ENCODE measurements at places on chromosomes 5 and 9.

DNA sequence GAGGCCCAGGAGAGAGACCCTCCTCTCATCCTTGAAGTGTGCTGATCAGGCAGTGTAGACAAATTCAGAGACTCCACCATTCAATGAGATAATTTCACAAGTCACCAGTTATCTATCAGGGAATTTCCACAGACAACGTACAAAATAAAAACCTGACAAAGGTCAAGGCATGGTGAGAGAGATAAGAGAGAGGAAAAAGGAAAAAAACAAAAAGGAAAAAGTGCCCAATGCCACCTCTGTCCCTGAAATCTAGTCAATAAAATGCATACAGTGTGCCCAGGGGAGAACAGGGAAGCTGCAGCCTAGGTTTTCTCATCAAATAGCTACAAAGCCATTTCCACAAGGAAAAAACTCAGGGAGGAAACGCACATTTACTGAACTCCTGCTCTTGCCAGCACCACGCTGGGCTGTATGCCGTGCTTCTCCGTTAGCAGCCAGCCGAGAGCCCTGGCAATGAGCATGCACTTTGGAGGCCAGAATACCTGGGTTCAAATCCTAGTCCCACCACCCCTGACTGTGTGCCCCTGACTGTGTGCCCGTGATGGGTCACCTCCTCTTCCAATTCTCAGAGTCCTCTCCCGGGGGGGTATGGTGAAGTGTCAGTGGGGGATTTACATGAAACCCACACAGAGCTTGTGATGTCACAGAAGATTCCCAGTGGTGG is 11.6 kb downstream of the WHRN start:
- no peak for DNase-seq
- H3K27ac ChIP-seq: no peak overlapping the region
- no peak overlapping the region for H3K4me3 ChIP-seq
- H3K4me1 ChIP-seq: peaks cover 5% of the 10 kb centered on the region
- H3K36me3 ChIP-seq: no peaks in the 10 kb centered on the region
- no peaks in the 10 kb centered on the region for H3K27me3 ChIP-seq

- H3K27ac ChIP-seq: no peak overlapping the region
- H3K4me1 ChIP-seq: no peaks in the 10 kb centered on the region
- no peaks in the 10 kb centered on the region for H3K36me3 ChIP-seq
- DNase-seq: no peak
- H3K27me3 ChIP-seq: no peaks in the 10 kb centered on the region
- H3K4me3 ChIP-seq: no peak overlapping the region
These were observed 108.1 kb downstream of the SEMA5A start for GRCh38 chr5:9437741-9438240.

DNA sequence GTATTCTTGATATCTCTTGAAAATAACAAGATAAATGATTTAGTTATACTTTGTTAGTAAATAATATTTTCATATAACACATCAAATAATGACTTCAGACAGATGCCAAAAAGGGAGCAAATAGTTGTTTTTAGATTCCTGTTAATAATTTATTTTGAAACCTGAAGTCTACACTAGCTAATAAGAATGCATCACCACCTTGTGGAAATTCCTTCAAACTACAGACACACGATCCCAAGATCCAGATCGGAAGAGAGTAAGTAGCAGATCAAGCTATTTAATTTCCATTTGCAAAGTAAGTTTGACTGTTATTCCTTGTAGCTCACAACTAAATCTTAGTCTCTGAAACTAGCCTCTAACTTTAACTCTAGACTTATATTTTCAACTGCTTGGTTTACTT is 35.5 kb upstream of the ISL1 start:
- no peaks in the 10 kb centered on the region for H3K4me1 ChIP-seq
- H3K4me3 ChIP-seq: no peak overlapping the region
- no peaks in the 10 kb centered on the region for H3K36me3 ChIP-seq

- no peak for DNase-seq
- no peak overlapping the region for H3K27ac ChIP-seq
- no peaks in the 10 kb centered on the region for H3K27me3 ChIP-seq
- no peaks in the 10 kb centered on the region for H3K36me3 ChIP-seq
These were observed 28.5 kb downstream of the GOLGA2 start for GRCh38 chr9:128247226-128247803.

DNA sequence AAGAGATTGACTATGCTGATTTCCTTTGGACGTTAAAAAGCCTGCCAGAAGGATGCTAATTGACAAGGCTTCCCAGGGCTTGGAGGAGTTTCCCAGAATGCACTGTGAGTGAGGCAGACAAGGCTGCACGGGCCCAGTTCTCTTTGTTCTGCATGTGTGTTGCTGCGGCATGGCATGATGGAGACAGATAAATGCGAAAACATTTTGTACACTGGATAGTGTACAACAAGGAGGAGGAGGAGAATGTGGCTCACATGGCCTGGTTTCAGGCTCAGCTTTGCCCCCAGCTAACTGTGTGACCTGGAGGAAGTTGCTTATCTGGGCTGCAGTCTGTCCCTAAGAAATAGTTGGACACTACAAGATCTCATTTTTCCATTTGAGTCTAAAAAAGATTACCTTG is 135.5 kb upstream of the CPEB4 start:
- H3K27me3 ChIP-seq: no peaks in the 10 kb centered on the region
- DNase-seq: no peak
- no peak overlapping the region for H3K27ac ChIP-seq
- H3K36me3 ChIP-seq: no peaks in the 10 kb centered on the region
- H3K4me3 ChIP-seq: no peak overlapping the region

DNA sequence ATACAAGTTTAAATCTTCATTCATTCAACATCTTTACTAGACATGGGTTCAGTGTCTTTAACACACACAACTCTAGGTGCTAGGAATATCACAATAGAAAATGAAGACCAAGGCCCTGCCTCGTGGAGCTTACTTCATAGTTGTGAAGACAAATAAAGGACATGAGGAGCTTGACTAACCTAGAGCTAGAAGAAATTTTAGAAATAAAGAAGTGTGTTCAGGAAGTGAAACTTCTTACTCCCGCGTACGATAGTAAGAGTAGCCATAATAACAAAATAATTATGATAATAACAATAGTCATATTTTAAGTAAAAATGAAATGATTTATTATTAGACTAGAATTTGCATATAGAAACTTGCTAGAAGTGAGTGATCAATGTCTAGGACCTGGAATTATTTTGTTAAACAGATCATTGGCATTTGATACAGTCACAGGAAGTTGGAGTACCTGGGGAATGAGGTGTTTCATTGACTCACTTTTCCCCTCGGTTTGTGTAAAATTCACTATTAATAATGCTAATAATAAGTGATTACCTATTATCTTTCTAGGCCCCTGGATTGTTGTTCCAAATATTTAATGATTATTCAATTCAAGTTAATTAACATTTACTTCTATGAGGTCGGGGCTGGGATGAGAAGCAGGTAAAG is 331.3 kb downstream of the NSG2 start:
- H3K4me3 ChIP-seq: no peak overlapping the region
- no peaks in the 10 kb centered on the region for H3K36me3 ChIP-seq
- H3K4me1 ChIP-seq: no peaks in the 10 kb centered on the region
- H3K27me3 ChIP-seq: no peaks in the 10 kb centered on the region

- H3K36me3 ChIP-seq: no peaks in the 10 kb centered on the region
- H3K4me3 ChIP-seq: peak overlapping the region; percentile 60
- H3K4me1 ChIP-seq: peaks cover 13% of the 10 kb centered on the region
- H3K27ac ChIP-seq: no peak overlapping the region
- H3K27me3 ChIP-seq: peaks cover 20% of the 10 kb centered on the region
These were observed 789 bp downstream of the COL27A1 start for GRCh38 chr9:114155995-114156656.

- no peaks in the 10 kb centered on the region for H3K27me3 ChIP-seq
- peaks cover 34% of the 10 kb centered on the region for H3K4me1 ChIP-seq
- peak; percentile 86 for DNase-seq
- H3K4me3 ChIP-seq: no peak overlapping the region
- H3K27ac ChIP-seq: no peak overlapping the region
These were observed 32.6 kb upstream of the EGFL7 start for GRCh38 chr9:136629879-136630661.

DNA sequence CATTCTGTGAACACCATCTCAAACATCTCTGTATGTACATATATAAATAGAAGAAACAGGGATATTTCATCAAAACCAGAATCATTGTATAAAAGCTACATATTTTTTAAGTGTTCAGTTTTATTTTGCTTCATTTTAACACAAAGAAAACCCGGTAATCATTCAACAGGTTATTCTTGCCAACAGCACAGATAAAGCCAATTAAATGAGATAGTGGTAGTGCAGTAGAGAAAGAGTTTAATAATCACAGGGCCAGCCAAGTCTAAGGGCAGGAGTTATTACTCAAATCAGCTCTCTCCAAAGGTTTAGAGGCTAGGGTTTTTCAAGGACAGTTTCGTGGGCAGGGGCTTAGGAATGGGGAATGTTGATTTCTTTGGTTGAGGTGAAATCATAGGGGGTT is 261.0 kb upstream of the KIF2A start:
- H3K27me3 ChIP-seq: no peaks in the 10 kb centered on the region
- H3K4me3 ChIP-seq: no peak overlapping the region
- no peaks in the 10 kb centered on the region for H3K4me1 ChIP-seq

- no peak overlapping the region for H3K4me3 ChIP-seq
- DNase-seq: no peak
- no peaks in the 10 kb centered on the region for H3K27me3 ChIP-seq
- H3K4me1 ChIP-seq: no peaks in the 10 kb centered on the region
- no peaks in the 10 kb centered on the region for H3K36me3 ChIP-seq
These were observed 86.4 kb downstream of the PRLR start for GRCh38 chr5:35143841-35144240.

DNA sequence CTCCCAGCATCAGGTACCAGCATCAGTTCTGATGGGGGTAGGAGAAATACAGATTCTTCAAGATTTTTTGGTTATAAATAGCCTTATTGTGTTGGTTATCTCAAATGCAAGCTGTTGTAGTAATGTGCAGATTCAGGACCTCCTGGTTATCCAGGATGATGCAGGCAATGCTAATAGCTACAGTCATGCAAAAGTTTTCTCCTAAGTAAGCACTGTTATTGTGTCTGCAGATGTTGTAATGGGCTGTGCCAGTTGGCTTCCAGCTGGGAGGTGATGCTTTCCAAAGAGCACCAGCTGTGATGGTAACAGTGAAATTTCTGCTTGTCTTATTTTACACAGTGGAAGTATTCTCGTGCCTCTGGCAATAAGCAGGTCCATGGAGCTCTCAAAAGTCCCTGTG is 719.2 kb upstream of the CTNND2 start:
- H3K36me3 ChIP-seq: no peaks in the 10 kb centered on the region
- no peaks in the 10 kb centered on the region for H3K27me3 ChIP-seq
- H3K4me1 ChIP-seq: no peaks in the 10 kb centered on the region
- DNase-seq: no peak

- DNase-seq: no peak
- no peaks in the 10 kb centered on the region for H3K27me3 ChIP-seq
- H3K36me3 ChIP-seq: no peaks in the 10 kb centered on the region
- H3K27ac ChIP-seq: no peak overlapping the region
These were observed 160.0 kb downstream of the TMEM161B start for GRCh38 chr5:88108490-88109279.

GRCh38 chr9:110337727-110338126 is at the start of gene TXNDC8:
Gene TXNDC8, minus strand, starts transcription at chr9:110337863.
- no peaks in the 10 kb centered on the region for H3K36me3 ChIP-seq
- H3K4me1 ChIP-seq: no peaks in the 10 kb centered on the region
- no peak within 1 kb of the TSS for H3K4me3 ChIP-seq
- no peak within 1 kb of the TSS for H3K27ac ChIP-seq

GRCh38 chr5:136094189-136094912 is 38.3 kb upstream of the SMAD5 start:
- no peaks in the 10 kb centered on the region for H3K27me3 ChIP-seq
- H3K36me3 ChIP-seq: no peaks in the 10 kb centered on the region
- peaks cover 9% of the 10 kb centered on the region for H3K4me1 ChIP-seq
- no peak overlapping the region for H3K27ac ChIP-seq
- DNase-seq: no peak

DNA sequence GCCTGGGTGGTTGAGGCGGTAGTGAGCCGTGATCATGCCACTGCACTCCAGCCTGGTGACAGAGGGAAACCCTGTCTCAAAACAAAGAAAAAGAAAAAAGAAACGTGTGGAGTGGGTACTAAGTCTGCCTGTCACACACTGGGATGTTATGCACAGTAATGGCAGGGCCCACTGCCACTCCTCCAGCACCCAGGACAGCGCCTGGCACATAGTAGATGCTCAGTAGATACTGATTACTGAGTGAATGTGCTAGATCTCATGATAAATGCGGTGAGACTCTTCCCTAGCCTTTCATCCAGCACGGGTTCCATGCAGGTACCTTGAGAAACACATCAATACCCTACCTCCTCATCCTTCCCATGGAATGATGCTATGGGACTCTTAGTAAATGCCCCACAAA is 87.4 kb upstream of the HSPA9 start:
- H3K36me3 ChIP-seq: no peaks in the 10 kb centered on the region
- no peak for DNase-seq
- H3K4me3 ChIP-seq: no peak overlapping the region

GRCh38 chr9:2972475-2972874 is 128.6 kb upstream of the PUM3 start:
- no peak overlapping the region for H3K4me3 ChIP-seq
- no peaks in the 10 kb centered on the region for H3K27me3 ChIP-seq
- H3K36me3 ChIP-seq: no peaks in the 10 kb centered on the region
- no peaks in the 10 kb centered on the region for H3K4me1 ChIP-seq
- DNase-seq: no peak

DNA sequence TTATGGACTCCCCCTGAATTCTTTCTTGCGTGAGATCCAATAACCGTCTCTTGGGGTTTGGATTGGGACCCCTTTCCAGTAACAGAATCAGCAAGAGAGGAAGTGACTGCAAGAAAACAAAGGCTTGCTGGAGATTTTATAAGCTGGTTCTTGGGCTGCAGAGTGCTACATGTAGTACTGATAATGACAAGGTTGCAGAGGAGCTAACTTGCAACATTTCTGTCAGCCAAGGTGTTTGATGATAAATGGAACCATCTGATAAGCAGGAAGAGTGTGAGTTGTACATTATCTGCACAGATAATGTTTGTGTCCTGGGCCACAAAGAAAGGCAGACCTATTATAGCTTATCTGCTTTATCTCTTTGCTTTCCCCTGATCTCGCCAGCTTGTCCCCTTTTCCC is 37.1 kb downstream of the DNAJB5 start:
- H3K4me3 ChIP-seq: no peak overlapping the region
- no peaks in the 10 kb centered on the region for H3K4me1 ChIP-seq
- DNase-seq: no peak
- no peaks in the 10 kb centered on the region for H3K36me3 ChIP-seq
- H3K27ac ChIP-seq: no peak overlapping the region
- no peaks in the 10 kb centered on the region for H3K27me3 ChIP-seq

GRCh38 chr5:154312576-154312975 is 122.0 kb downstream of the GALNT10 start:
- no peaks in the 10 kb centered on the region for H3K36me3 ChIP-seq
- H3K27me3 ChIP-seq: no peaks in the 10 kb centered on the region
- H3K27ac ChIP-seq: no peak overlapping the region
- H3K4me3 ChIP-seq: no peak overlapping the region

DNA sequence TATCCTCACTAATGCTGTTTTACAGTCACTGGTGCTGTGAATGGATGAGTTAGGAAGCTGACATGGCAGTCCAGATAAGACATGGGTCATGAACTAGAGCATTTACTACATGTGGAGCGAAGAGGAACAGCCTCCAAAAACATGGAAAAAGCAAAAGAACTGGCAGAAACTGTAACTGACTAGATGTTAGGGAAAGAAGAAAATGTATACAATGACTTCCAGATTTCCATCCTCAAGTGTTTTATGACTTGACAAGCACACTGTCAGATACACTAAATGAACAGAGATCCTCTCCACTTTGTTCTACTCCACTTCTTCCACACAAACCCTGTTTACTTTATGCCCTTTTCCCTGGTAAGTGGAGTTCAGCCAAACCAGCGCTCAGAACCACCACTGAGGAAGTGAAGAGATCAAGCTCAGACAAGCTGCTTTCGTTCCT is 11.5 kb downstream of the HMGCS1 start:
- no peak for DNase-seq
- H3K27ac ChIP-seq: no peak overlapping the region
- H3K36me3 ChIP-seq: peaks cover 35% of the 10 kb centered on the region
- no peaks in the 10 kb centered on the region for H3K27me3 ChIP-seq
- no peak overlapping the region for H3K4me3 ChIP-seq
